ENCODE measurements at places on chromosomes 16 and 17. TPM values are rescaled to one million over a fixed set of nuclear protein-coding genes. Genes with fewer than 3 reads are reported as not detected.

The PRKCB gene
- total RNA-seq: 71.6 TPM

The CHST4 gene
- total RNA-seq: not detected

The SPAG9 gene
- 52.0 TPM for total RNA-seq

The ARL4D gene
- 2.7 TPM for total RNA-seq

The ARL2BP gene
- total RNA-seq: 57.4 TPM

The ASGR2 gene
- total RNA-seq: 0.54 TPM

The MPP2 gene
- 0.81 TPM for total RNA-seq

The HNF1B gene
- total RNA-seq: under 0.01 TPM

The RNU2-1 gene
- not detected for total RNA-seq

The RAB26 gene
- 0.27 TPM for total RNA-seq

The CES1 gene
- under 0.01 TPM for total RNA-seq

The PRSS22 gene
- total RNA-seq: not detected

DNA sequence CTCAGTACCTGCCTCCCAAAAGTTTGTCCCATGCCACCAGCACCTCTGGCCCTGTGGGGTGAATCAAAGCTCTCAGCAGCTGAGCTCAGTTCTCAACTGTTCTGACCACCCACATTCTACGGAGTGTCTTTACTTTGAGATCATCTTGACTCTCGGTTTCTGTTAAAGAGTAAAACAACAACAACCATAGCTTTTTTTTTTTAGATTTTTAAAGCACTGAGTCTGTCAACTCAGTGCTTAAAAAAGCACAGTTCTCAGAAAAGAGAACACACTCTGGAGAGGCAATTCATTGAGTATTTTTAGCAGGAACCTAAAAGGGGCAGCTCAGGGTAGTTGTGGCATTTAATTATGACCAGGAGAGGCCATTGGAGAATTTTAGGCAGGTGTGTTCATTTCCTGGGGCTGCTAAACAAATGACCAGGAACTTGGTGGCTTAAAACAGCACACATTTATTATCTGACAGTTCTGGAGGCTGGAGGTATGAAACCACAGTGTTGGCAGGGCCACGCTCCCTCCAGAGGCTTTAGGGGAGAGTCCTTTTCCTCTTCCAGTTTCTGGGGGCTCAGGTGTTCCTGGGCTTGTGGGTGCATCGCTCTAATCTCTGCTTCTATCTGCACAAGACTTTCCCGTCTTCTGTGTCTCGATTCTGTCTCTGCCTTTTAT is 6.7 kb upstream of the WFIKKN2 start:
- DNase-seq: no peak

- DNase-seq: no peak
These were observed 42.2 kb downstream of the TIMM22 start for GRCh38 chr17:1039123-1039507.

DNA sequence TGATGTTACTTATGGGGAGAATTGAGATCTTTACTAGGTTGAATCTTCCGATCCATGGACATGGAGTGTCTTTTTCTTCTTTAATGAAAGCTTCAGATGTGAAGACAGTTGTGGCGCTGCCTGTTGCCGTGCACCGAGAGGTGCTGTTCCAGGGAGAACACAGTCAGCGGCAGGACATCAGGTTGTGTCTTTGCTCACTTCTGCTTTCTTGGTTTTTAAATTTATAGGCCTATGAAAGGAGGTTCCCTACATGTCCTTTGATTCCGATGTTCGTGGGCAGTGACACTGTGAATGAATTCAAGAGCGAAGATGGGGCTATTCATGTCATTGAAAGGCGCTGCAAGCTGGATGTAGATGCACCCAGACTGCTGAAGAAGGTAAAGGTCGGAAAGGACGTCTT is 49.8 kb downstream of the SEC14L1 start:
- DNase-seq: no peak

DNA sequence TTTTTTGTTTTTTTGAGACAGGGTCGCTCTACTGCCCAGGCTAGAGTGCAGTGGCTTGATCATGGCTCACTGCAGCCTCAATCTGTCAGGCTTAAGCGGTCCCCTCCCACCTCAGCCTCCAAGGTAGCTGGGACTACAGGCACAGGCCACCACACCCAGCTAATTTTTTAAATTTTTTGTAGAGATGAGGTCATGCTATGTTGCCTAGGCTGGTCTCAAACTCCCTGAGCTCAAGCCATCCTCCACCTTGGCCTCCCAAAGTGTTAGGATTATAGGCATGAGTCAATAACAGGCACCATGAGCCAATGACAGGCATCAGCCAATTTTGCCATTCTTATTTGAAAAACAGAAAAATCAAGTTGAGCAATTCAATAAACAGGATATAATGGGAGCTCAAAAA is 125.0 kb downstream of the SPAG9 start:
- no peak for DNase-seq

GRCh38 chr16:24861461-24861860 is 15.7 kb downstream of the SLC5A11 start:
- no peak for DNase-seq

- peak; percentile 66 for DNase-seq
These were observed 27.3 kb downstream of the USP7 start for GRCh38 chr16:8936421-8936820.

DNA sequence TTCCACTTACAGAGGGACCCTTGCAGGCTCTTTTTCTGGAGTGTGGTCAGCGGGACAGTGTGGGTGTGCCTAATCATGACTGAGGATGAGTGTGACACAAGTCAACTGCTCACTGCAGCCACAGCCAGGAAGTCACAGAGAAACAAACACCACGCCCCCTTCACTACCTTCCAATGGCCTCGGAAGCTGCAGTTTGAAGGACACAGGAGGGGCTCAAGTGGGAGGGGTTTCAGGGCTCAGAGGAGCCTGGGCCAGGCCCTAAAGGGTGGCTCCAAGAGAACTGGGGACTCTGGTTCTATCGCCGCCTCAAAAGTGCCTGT is 116.2 kb upstream of the SDK2 start:
- DNase-seq: no peak

DNA sequence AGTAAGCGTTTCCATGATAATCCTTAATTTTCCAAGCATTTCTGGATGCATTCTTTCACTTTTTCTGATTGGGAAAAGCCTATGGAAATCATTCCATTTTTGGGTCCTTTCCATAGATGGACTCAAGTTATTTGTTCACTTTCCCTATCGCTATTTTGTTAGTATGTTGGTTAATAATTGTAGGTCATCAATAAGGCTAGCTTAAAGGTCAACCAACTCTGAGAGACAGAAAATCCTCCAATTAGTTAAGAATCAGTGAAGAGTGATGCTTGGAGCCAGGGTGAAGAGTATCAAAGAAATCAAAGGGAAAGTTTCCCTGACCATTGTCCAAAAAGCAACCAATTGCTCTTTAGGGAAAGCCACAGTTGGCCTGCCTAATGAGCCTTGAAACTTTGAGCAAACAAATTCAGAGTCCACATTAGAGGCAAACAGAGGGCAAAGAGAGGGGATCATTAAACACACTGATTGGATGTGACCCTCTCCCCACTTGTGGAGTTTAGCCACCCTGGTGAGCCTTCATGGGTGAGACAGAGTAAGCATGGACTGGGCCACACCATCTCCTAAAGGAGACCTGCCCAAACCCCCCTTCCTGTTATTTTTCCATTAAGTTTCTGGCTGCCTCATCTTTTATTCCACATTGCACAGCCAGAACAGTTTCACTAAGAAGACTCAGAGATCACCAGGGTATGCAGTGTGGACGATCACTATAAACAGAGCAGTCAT is 133.4 kb upstream of the DYNLRB2 start:
- no peak for DNase-seq

GRCh38 chr16:84740596-84741116 is 40.9 kb downstream of the USP10 start:
- no peak for DNase-seq

GRCh38 chr17:47690121-47690520 is 3.8 kb upstream of the TBKBP1 start:
- DNase-seq: no peak

- no peak for DNase-seq
These were observed 3.9 kb upstream of the KRT33A start for GRCh38 chr17:41354536-41354935.

DNA sequence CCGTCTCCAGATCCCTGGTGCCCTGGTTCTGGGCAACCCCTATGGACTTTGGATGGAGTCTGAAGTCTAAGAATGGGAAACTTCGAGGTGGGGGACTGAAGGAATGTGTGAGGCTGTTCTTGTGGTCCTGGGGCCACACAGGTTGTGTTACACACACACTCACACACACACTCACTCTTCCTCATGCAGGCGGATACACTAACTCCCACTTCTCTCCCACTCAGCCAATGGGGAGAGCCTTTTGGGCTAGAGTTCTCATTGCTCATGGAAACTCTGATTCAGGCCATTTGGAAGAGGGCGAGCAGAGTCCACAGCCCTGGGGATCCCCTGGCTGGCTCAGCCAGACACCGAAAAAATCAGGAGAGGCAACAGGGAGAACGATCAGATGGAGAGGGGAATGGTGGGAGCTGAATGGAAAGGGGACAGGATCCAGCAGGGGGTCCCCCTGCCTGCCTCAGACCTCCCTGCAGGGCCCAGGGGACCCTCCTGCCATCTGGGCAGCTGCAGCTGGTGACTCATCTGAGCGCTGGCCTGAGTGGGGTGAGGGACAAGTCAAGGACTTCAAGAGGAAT is 9.1 kb downstream of the IGFBP4 start:
- DNase-seq: no peak

DNA sequence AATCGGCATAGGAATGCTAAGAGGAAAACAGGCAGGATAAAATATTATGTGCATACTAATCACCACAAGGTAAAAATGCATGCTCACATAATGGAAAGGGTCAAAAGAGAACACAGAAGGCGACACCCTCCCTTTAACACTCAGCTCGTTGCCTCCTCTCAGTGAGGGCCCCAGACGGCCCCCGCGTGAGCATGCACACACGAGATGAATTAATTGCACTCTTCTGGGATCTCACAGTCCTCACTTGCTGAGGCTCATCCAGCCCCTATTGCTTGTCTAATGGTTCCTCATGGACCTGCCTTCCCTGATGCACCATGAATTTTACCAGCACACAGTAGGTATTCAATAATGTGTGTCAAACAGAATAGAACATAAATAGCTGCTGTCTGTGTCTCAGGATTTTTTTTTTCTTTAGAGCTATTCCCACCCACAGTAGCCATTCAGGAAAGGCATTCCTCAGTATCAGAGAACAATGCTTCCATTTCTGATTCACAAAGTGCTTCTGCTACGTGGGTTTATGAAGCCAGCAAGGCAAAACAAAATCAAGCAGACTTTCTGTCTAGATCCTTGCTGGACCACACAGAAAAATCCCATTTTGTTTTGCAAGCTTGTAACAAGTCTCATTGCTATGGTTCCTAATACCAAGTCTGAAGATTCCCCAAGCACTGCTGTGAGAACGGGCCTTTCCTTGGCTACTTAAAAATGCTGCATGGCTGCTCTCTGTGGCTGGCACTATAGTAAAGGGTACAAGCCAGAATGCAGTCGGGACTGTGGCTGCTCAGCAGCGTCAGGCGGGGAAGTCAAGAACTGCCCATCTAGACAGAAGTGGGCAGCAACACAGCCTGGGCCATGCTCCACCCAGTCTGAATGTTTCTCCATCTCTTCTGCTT is 43.6 kb downstream of the TOM1L2 start:
- no peak for DNase-seq

DNA sequence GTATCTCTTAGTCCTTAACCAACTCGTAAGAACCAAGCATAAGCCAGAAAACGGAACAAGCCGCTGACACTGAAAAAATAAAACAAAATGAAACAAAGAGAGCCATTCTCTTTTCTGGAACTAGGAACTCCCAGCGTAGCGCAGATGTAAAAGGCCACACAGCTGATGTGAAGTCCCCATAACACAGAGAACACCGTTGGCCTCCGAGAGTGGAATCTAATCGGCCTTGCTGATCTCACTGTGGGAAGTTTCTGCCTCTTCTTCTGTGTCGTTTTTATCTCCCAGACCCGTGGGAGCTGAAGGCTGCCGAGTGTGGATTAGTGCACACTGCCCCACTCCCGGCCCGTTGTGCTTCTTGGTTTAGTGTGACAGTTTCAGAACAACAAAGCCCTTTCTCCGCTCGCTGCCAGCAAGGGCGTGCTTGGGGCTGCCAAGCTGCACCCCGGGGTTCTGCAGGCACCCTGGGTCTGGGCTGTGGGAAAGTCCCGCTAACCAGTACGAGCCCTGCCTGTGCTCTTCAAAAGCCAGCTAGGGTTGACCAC is 21.7 kb downstream of the TTYH2 start:
- DNase-seq: peak; percentile 66

DNA sequence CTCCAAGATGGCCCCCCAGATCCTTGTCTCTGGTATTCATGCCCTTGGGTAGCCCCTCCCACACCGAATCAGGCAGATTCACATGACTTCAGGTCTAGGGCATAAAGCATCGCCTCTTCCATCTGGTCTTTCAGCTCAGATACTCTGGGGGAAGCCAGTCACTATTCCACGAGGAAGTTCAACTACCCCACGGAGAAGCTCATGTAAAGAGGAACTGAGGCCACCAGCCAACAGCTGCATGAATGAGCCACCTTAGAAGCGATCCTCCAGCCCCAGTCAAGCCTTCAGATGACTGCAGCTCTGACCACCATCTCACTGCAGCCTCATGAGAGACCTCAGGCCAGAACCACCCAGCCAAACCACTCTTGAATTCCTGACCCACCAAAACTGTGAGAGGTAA is 54.1 kb downstream of the SOCS3 start:
- DNase-seq: no peak

DNA sequence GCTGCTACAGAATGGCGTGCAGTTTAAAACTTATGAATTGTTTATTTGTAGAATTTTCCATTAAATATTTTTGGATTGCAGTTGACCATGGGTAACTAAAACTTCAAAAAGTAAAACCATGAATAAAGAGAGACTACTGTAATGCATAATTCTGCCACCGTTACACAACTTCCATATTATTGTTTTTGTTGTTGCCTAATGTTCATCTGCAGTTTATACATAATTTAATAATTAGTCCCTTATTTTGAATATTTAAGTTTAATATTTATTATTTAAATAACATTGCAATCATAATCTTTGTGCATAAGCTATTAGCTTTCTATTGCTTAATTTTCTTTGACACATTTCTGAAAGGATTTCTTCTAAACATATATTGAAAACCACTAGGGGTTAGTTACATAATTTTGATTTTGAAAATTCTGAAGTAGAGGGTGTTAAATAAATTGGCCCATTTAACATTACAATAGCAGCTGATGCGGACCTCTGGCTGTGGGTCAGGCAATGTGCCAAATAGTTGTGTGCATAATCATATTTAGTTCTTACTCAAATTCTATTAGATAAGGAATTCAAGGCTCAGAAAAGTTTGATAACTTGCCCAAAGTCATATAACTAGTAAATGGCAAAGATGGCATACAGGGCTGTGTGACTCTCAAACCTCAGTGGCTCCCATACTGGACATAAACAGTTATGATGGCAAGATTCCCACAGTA is 31.1 kb downstream of the PPM1E start:
- DNase-seq: no peak

GRCh38 chr17:9360677-9361081 is 214.9 kb downstream of the STX8 start:
- no peak for DNase-seq

GRCh38 chr16:35255186-35255803 is 1795.9 kb downstream of the TP53TG3F start:
- no peak for DNase-seq

- no peak for DNase-seq
These were observed 114.4 kb downstream of the ASIC2 start for GRCh38 chr17:33178681-33179080.

- DNase-seq: no peak
These were observed 234.3 kb upstream of the TNRC6C start for GRCh38 chr17:77723909-77724875.

GRCh38 chr17:17098551-17099179 is 56.4 kb downstream of the MPRIP start:
- no peak for DNase-seq

Measured in hematopoietic multipotent progenitor cell (in vitro differentiated cells).